Midbrain (tissue), 1 donor: ENCODE measurements at places on chromosomes 2 and 18.
A peak's percentile ranks its signal among the peaks of the same experiment; 100 is the strongest.

GRCh38 chr2:164948540-164948939 lies 6.8 kb downstream of the SLC38A11 start:
- DNase-seq: no peak

GRCh38 chr2:241959751-241960269 lies 90.3 kb downstream of the RTP5 start:
- DNase-seq: no peak

- DNase-seq: peak; percentile 86
Observed at GRCh38 chr2:16664052-16664731, 1.4 kb downstream of the CYRIA start.

DNA sequence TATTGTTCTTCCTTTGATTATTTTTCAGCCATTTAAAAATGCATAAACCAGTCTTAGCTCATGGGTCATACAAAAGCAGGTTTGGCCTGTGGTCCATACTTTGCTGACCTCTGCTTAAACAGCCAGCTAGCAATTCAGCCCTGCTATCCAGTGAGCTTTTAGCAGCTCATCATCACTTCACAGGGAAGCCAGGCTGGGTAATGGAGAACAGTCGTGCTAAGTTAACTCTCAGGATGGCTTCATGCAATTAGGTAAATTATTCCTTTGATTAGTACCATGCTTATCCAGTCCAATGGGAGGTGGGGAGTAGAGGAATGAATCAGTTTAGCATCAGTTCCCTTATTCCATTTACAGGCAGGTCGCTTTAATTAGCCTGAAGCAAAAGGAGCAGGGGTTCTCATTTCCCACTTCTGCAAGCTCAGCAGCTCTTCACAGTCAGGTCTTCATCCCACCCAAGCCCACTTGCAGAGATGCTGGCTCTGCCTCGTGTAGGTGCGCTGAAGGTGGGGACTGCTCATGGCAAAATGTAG lies 109.8 kb upstream of the ALPP start:
- no peak for DNase-seq

DNA sequence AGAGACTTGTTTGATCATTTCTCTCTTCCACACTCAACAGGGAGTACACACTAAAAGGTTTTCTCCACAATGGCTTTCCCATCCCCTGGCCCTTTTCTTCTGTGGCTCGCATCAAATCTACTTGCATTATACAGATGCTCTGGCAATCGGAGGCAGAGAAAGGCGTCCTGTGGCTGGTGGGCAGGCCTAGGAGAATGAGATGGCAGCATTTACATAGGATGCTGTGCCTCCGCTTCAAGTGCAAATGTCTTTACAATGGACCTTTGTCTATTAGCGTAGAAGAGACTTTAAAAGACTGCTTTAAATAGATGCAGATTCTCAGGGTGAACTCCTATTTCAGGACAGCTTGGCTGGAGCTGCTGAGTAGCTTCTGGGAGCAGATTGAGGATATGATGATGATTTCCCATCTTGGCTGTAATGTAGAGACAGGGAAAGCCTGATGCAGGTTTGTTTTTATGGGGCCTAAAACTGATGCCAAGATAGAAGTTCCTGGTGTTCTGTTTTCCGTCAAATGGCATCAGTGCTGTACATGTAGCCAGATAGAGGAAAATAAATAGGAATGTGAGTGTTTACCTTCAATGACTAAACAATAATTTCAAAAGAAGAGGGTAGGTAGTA lies 423.4 kb downstream of the RND3 start:
- DNase-seq: no peak

- no peak for DNase-seq
Observed at GRCh38 chr2:98127229-98127989, 40.4 kb downstream of the VWA3B start.
